ENCODE measurements at places on chromosomes 2 and 18.

DNA sequence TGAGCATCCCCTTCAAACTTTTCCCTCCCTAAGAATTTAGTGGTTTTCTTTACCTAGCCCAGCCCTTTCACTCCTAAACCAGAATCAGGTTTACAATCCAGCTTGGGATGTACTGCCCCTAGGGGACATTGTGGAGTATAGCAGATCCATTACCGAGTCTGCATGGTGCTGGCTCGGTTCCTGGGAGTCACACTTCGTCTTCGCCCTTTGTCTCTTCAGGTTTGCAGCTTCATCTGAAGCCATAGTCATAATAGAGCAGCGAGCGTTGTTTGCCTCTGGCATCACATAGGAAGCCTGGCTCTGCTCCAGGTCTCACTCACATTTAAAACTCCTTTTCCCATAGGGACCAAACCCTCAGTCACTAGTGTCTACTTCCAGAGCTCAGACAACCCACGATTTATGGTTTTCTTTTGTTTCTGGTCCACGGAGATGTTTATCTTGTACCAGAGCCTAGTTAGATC is 16.8 kb upstream of the LYPD6 start:
- no peak for DNase-seq

GRCh38 chr2:218024871-218025270 is 22.1 kb upstream of the TNS1 start:
- no peak for DNase-seq

GRCh38 chr2:108911401-108911800 is 77.6 kb downstream of the EDAR start:
- no peak for DNase-seq

DNA sequence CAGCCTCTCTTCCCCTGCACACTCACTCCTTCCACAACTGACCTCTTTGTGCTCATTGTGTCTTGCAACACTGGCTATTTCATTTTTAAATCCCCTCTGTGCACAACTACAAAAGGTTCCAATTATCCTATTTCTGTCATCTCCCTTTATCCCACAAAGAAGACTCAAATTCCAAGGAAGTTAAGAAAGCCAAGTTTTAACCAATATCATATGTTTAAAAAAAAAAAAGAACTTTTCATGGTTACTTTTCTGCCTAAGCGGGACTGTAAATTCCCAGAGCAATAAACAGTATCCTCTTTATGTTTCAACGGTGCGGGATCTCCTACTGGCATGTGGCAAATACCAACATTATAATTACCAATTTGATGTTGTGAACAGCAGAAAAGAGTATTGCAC is 83.8 kb downstream of the DOCK10 start:
- DNase-seq, result no peak

GRCh38 chr2:11416186-11416585 is 49.8 kb downstream of the E2F6 start:
- no peak for DNase-seq

- DNase-seq, result no peak
Measured at GRCh38 chr2:158578703-158579330, 122.1 kb downstream of the PKP4 start.
